ENCODE measurements at places on chromosomes 3 and 15.
A peak's percentile ranks its signal among the peaks of the same experiment; 100 is the strongest.

DNA sequence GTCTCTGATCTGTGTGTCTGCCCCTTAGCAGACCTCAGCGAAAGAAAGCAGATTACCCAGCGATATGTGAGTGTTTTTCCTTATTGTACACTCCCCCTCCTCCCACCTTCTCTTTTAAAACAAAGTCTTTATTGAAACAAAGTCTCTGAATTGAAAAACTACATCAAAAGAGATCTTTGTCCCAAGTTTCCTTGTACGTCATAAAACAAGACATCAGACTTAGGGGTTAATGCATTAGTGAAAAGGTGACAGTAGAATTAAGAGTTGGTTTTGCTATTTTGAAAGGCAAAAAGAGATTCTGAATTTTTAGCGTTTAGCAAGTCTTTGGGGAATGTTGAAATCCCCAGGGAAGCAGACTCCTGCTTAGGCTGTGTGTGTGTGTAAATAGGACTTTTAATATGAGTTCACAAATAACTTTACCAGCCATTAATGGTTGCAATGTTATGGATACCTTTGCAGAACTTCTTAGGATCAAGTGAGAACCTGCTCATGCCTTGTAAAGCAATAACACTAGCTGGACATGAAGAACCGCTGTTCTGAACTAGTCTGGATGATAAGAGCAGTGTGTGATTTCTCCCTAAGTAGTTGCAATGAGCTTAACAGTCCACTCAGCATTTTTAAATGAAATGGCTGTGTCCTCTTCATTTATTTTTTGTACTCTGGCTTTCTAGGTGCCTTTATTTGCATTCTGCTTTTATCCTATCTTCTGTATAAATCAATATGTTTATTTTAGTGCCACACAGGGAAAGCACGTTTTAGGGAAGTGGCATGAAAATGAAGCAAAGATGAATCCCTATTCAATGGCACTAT is 136.6 kb downstream of the MCTP2 start:
- DNase-seq, result no peak

GRCh38 chr15:34018021-34018645 is 20.9 kb downstream of the AVEN start:
- no peak for DNase-seq

DNA sequence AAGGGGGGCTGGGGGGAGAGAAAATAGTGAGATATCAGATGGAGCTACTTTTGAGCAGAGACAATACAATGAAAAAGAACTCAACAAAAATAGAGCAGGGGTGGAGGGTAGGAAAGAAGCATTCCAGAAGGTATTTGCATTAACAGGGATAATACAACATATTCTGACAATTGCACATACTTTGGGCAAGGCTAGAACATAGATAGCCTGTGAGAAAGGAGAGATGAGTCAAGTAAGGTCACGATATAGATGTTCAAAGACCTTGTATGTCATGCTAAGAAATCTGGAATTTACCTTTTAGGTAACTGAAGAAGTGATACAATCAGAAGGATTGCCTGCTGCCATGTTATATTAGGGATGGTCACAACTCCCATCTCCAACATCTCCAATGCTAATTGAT is 155.2 kb downstream of the GSK3B start:
- no peak for DNase-seq

DNA sequence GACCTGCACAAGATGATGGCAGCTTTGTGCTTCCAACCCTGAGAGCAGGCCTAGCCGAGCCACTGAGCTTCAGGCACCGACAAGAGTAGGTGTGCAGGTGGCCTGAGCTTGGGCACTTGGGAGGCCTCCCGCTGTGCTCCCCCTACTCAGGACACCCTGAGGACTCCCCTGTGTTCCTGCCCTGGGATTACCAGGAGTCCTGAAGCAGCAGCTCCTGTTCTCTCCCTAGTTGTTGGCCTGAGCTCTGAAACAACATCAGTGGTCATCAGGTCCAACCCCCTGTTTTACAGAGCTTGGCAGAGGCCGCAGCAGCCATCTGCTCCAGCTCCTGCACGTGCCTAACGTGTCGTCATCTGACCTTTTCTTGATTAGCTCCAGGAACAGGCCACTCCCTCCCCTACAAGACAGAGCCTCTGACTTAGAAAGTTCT is 8.0 kb upstream of the MESP2 start:
- DNase-seq, result peak; percentile 48
